ENCODE measurements at places on chromosomes 13 and 19. TPM values are rescaled to one million over a fixed set of nuclear protein-coding genes. Genes with fewer than 3 reads are reported as not detected.
A peak's percentile ranks its signal among the peaks of the same experiment; 100 is the strongest.

DNA sequence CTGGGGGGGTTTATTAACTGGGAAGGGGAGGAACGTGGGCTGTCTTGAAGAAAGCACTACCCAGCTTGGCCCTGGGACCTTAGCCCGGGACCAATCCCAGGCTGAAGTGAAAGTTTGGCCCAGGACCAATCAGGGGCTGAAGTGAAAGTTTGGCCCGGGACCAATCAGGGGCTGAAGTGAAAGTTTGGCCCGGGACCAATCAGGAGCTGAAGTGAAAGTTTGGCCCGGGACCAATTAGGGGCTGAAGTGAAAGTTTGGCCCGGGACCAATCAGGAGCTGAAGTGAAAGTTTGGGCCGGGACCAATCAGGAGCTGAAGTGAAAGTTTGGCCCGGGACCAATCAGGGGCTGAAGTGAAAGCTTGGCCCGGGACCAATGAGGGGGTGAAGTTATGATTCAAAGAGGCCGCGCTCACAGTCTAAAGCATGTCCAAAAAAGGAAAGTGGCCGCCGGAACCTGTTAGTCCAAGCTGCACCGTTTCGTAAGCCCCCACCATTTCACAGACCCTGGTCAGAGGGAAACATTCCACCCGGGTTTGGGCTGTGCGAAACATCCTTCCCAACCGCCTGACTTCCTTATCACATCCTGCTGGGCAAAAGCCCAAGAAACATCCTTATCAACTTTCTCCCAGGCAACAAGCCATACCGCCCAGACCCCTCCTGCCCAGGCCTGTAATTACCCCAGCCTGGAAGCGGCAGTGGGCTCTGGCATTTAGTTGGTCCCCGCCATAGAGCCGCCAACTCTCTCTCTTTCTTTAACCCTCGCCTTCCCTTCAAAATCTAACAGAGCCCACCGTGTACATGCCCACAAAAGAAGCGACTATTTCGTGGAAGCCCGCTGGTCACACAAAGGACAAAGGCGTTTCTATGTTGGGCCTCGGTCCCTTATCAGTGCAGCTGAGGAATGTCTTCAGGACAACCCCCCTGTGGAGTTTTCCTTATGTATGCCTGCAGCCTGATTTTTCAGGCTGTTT is 1.1 kb downstream of the ZNF850 start:
- DNase-seq, result peak; percentile 68

DNA sequence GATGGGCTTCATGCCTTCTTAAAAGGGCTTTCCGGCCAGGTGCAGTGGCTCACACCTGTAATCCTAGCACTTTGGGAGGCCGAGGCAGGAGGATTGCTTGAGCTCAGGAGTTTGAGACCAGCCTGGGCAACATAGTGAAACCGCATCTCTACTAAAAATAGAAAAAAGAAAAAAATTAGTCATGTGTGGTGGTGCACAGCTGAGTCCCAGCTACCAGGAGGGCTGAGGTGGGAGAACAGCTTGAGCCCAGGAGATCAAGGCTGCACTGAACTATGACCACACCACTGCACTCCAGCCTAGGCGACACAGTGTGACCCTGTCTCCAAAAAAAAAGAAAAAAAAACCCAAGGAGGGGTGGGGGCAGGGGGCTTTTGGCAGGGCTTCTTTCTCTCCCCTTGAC is 7.2 kb downstream of the CARS2 start:
- no peak for DNase-seq

- DNase-seq, result no peak
Measured at GRCh38 chr13:79360095-79360494, 46.0 kb downstream of the RBM26 start.

- DNase-seq, result no peak
Measured at GRCh38 chr13:109385242-109385560, 401.2 kb downstream of the IRS2 start.

PEAK3 gene
- 0.54 TPM for polyA plus RNA-seq

- no peak for DNase-seq
Measured at GRCh38 chr13:58620176-58620575, 988.6 kb downstream of the PCDH17 start.

- DNase-seq, result no peak
Measured at GRCh38 chr13:96200810-96201209, 110.9 kb downstream of the HS6ST3 start.
